Activated CD4-positive, alpha-beta T cell treated with anti-CD3 and anti-CD28 coated beads for 1 hour (primary cell): ENCODE measurements at places on chromosomes 4 and X.

DNA sequence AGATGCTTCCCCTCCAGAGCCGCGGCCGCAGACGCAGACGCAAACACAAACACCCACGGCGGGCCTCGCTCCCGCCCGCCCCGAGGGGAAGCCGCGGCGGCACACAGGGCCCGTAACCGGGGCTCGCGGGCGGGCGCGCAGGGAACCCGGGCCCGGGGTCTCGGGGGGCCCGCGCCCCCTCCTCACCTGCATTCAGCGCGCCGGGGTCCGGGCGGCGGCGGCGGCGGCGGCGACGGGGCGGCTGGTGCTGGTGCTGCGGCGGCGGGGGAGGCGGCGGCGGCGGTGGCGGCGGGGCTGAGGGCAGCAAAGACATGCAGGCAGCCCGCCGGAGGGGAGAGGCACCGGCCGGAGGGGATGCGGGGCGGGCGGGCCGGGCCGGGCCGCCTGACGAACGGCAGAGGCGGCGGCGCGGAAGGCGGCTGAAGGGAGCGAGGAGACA is 255 bp upstream of the CNOT6L start:
- no peak for DNase-seq

DNA sequence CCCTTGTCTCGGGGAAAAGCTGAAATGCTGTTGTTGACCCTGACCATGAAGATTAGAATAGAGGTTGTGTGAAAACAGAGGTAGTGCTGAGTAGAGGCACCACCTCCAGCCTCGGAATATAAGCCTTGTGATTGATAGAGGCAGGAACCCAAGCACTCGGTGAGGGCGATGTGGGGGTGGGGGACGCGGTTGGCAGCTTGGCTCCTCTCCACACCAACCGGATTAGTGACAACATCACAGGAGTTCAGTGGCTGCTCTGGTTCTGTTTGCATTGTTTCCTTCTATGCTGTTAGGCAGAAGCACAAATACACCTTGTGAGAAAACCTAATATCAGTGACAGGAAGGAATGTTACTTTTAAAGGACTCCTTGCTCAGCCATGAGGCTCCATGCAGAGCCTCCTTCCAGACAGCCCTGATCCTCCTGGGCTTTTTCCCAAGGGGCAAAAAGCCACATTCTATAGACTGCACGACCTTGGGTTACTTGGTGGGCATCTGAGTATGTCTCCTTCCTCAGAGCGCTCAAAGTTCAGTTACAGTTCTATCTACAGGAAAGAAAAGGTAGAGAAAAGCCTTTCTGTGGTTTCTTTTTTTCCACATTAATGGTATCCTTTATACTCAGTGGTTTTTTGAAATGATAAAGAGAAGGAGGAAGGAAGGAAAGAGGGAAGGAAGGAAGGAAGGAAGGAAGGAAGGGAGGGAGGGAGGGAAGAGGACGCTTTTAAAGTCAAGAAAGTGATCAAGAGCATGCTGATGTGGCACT is 150.4 kb upstream of the NOCT start:
- no peak for DNase-seq

DNA sequence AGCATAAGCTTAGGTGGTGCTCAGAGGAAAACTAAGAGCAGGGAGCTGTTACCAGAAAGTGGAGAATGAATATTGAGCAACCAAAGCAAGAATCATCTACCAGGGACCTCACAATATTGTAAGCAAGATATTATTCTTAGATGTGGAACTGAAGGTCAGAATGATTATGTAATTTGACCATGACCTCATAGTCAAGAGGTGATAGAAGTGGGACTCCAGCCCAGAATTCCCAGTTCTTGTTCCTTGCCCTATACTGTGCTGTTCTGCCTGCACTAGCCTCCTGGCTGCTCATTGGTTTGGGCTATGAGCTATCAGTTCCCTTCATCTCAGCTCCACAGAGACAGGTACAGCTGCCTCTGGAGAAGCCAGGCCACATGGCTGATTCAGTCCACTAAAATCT is 229.4 kb downstream of the LDB2 start:
- no peak for DNase-seq

- DNase-seq = no peak
Observed at GRCh38 chr4:82680834-82681233, 117.8 kb downstream of the SCD5 start.

GRCh38 chr4:11704186-11704830 is 275.6 kb upstream of the HS3ST1 start:
- DNase-seq = no peak

DNA sequence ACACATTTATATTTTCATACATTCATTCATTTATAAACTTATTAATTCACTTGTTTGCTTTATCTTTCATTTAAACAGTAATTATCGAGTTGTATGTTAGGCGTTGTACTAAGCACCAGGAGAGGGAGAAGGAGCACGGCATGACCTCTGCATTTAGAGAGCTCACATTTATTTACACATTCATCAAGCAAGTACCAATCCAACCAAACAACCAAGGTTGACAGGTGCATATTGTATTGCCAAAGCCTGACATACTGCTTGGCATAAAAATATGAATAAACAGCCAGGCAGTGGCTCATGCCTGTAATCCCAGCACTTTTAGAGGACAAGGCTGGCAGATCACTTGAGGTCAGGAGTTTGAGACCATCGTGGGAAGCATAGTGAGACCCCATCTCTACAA is 37.0 kb upstream of the CLNK start:
- DNase-seq = no peak

- DNase-seq = no peak
Observed at GRCh38 chr4:11805842-11806241, 377.1 kb upstream of the HS3ST1 start.

GRCh38 chr4:20319825-20320612 is 68.3 kb downstream of the SLIT2 start:
- no peak for DNase-seq

DNA sequence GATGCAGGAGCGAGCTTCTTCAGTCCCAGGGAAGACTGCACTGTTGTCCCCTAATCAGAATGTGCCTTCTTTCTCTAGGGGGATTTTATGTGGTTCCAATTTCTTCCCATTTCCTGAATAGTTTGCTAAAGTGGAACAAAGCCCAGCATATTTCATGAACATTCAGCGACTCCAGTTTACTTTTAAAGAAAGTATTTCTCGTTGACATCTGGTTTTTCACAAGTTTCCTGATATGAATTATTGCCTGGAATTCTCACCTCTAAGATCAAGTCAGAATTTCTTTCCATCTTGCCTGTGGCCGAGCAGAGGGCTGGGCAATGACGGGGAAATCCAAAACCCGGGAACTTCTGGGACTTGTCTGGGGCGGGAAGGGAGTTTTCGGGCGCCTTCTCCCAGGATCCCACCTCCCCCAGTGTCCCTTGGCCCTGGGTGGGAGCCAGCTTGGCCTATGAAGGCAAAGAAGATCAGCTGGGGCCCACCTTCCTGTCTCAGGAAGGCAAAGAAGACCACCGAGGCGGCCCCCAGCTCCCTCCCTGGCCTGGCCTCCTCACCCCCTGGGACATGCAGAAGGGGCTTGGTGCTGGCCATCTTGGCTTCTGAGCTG is 15.4 kb downstream of the SORCS2 start:
- DNase-seq = no peak

DNA sequence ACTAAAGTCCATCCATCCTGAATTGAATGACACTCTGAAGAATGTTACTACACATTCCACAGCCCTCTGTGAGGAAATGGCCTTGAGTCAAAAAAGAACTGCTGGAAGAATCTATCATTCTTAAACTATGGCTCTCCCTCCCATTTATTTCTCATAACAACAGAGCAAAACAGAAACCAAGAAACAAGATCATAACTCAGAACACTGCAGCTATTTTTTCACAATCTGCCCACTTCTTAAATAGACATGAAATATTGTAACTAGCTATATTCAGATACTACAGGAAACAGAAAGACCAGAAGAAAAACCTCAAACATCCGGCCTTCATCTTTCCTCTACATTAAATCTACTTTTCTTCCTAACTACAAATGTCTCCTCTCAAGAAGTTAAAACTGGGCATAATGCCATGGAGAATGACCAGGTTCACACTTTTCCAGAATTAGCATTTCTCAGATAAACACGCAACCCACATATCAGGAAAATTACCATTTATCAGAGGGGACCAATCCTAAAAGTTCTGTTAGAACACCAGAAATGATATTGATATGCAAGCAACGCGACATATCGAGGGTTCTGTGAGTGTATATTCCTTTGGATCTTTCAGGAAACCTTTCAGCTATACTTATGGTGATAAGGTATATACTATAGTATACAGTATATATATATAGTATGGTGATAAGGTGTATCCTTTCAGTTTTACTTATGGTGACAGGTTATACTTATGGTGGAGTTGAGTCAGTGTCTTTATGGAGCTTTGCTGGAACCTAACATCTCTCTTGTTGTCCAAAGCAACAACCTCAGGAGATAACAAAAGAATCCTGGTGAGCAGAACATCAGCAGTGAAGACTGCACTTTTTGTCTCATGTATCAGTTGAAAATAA is 60.4 kb upstream of the IRF2 start:
- DNase-seq = no peak

GRCh38 chrX:102546828-102547493 is 30.4 kb upstream of the TMSB15A start:
- no peak for DNase-seq

GRCh38 chrX:49978176-49978575 is 55.8 kb downstream of the CLCN5 start:
- no peak for DNase-seq

- DNase-seq = no peak
Observed at GRCh38 chr4:5545271-5545670, 163.1 kb downstream of the EVC2 start.

GRCh38 chr4:11497972-11498371 is 69.3 kb upstream of the HS3ST1 start:
- DNase-seq = no peak

- no peak for DNase-seq
Observed at GRCh38 chr4:126856906-126857305, 775.9 kb upstream of the INTU start.

DNA sequence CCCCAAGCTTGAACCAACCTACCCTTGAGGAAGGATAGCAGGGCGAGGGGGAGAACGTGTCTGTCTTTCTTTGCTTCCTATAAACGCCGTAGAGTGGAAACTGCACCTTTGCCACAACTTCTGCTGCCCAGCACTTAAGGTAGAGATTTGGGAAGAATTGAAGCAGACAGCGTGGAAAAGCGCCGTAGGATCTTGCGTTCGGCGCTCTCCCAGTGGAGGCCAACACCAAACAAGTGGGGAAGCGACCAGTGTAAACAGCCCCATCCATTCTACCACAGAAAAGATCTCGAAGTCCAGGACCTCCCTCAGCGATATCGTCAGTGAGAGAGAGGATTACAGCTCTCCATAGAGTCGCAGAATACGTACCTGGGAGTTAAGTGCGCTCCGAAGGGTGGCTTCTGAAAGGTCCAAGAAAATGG is 3.9 kb upstream of the NKX6-1 start:
- no peak for DNase-seq

GRCh38 chrX:107505223-107505622 is 55.8 kb downstream of the FRMPD3 start:
- DNase-seq = no peak

GRCh38 chr4:102564399-102565059 is 63.4 kb downstream of the NFKB1 start:
- no peak for DNase-seq

- no peak for DNase-seq
Observed at GRCh38 chrX:151746502-151746901, 12.0 kb downstream of the CNGA2 start.

DNA sequence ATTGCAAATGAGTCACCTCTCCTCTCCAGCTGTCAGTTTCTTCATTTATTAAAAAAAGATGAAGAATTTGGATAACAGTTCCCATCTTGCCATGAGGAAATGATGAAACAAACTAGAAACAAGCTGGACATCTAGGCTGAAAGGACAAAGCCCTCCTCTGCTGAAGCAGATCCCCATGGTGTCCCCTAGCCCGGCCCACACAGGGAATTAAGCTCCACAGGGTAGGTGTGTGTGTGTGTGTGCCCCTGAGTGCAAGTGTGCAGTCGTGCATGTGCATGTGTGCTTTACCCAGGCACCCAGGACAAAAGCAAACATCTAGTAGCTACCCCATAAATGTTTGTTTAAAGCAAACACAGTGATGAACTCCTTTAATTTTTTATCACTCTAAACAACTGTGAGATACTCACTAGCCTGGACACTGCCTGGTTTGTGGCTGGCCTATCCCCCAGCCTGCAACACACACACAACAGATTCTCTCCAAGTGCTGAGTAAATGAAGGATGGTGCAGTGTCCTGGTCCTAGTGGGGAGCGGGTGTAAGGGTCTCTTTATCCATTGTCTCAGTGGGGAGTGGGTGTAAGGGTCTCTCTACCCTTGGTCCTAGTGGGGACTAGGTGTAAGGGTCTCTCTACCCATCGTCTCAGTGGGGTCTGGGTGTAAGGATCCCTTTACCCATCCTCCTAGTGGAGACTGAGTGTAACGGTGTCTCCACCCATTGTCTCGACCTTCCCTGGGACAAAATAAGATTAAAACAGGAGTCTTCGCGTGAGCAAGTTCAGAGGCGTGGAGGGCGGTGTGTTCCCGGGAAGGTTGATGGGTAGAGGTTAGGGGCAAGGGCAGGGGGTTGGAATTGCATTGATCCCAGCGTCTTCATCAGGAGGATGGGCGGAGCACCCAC is 688 bp upstream of the EVC start:
- DNase-seq = no peak

DNA sequence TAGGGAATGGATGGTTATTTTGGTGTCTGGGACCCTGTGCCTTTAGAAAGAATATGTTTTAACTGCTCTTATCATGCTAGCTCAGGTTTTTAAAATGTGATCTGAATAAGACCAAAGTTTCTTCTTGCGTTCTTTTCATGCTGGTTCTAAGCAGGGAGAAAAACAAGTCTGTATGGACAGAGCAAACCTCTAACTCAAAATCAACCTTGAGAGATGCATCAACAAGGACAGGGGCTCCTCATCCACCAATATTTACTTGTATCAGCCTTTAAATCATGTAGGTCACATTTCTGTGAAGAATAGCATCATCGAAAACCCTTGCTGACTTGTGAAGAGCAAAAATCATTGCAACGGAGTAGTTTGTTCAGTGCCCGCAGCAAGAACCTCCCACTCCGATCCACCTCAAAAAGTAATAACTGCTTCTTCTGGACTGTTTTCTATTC is 1.2 kb downstream of the ATP10D start:
- no peak for DNase-seq
